ENCODE measurements at places on chromosomes 4 and X.

DNA sequence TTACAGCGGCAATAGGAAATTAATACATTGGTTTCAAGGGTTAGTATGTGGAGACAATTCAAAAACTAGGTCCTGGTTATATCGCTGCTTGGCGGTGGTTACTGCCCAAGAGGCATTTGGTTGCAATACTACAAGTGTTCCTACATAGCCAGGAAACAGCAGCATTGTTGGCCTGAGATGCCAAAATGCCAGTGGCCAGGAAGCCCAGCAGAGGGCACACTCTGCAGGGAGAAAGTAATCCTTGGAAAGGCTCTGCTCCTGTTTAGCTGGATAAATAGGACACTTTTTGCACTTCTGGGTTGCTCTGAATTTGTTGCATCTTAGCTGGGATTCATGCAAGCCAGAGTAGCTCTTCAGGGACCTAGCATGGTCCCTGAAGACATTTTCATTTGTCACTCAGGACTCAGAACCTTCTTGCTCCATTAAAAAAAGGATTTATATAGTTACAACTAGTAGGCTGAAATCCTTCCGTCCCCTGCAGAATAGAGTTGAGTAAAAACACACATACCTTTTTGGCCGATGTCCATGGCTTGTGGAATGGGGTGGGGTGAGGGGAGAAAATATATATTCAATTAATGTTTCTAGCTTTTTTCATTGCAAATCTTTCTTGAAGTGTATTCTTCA lies 8.1 kb upstream of the GPR119 start:
- no peak for DNase-seq

- no peak for DNase-seq
These were observed 16.4 kb downstream of the TCEANC start for GRCh38 chrX:13669246-13669737.

DNA sequence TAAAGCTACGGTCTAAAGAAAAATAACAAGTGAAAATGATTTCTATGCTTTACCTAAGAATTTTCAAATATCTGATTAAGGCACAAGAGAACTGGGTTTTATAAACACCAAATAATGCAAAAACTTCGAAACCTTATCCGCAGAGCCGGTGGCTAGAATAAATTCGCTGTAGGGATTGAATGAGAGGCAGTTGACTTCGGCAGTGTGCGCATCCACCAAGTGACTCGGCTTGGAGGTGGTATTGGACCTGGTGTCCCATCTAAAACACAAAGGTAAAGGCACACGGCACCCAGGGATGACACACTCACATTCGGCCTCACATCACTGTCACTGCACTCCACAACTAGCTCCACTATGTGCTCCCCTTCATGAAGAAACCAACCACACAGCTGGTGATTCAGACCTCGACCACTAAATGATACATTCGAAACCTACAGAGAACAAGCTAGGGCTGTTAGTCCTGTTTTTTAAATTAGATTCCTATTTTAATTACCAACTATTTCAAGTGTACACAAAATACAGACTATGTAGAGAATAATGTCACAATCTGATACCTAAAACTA lies 17.5 kb downstream of the RBBP7 start:
- DNase-seq: no peak

DNA sequence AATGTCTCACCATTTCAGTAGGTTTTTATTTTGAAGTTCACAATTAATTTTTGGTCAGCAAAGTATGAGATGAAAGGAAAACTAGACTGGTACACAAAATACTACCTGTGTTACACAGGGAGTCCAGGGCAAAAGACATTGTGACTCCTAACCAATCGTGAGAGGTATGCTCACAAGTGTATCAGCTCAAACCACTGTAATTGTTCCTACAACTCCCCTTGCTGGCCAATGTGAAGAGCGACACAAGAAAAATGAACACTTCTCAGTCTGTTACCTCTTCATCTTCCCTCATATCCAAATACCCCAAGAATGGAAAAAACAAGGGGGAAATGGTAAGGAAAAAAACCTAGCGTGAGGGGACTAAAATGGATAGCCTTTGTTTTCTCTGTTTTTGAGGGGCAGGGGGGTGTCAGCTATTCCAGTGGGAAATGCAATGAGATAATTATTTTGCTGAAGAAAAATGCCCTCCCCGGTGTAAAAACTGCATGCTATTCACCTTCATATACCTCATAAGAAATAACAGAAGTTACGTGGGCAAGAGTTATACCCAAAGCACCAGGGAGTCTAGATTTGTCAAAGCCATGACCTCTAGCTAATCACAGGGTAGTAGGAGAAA lies 30.6 kb upstream of the NSUN7 start:
- DNase-seq: no peak
